WERI-Rb-1 (cell line): ENCODE measurements at places on chromosomes 12 and 14.
A peak's percentile ranks its signal among the peaks of the same experiment; 100 is the strongest.

DNA sequence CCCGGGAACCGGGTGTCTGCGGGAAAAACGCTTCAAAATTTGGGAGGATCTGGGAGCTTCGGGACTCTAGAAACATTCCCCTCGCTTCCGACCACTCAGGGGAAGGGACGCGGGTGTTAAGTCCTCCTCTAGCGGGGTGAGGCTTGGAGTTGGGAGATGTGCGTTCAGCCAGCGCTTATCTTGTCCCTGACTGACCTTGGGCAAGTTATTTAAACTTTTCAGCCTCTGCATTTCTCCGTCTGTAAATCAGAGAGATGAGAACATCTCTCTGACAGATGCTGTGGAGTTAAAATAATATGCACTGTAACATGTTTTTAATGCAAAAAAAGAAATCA, 76.9 kb upstream of the ANO4 start:
- DNase-seq = no peak

- no peak for DNase-seq
These were observed 49.8 kb downstream of the TRPV4 start for GRCh38 chr12:109783135-109783964.

DNA sequence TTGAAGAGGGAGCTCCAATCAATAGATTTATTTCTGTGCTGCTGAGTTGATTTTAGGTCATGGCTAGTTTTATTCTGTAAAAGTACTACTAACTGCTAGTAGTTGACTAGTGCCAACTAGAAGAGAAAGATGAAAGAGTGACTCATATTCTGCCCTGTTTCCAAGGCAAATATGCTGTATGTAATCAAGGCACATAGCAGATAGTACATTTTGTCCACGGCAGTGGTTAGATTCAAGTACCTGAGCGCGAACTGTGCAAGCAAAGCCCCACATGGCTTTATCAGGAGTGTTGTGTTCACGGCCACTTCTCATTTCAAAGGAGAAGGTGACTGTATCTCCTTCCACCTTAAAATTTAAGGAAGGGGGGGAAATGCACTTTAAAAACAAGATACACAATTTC, 126.8 kb downstream of the TRAFD1 start:
- DNase-seq = no peak

DNA sequence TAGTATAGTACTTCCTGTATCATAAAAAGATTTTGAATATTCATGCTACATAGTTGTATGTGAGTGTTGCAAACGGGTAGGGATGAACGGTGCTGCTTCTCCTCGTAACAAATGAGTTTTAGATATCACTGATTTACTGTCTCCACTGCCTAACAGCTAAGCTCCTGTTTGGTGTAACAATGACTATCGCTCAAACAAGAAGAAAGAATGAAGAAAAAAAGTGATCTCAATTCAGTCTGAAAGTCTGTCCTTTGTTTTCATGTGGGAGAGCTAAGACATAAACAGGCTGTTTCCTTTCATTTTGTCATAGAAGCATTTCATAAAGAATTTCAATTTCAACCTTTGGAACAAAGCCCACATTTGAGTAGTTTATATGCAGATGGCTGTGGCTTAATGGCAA, 26.1 kb upstream of the RTRAF start:
- DNase-seq = no peak

DNA sequence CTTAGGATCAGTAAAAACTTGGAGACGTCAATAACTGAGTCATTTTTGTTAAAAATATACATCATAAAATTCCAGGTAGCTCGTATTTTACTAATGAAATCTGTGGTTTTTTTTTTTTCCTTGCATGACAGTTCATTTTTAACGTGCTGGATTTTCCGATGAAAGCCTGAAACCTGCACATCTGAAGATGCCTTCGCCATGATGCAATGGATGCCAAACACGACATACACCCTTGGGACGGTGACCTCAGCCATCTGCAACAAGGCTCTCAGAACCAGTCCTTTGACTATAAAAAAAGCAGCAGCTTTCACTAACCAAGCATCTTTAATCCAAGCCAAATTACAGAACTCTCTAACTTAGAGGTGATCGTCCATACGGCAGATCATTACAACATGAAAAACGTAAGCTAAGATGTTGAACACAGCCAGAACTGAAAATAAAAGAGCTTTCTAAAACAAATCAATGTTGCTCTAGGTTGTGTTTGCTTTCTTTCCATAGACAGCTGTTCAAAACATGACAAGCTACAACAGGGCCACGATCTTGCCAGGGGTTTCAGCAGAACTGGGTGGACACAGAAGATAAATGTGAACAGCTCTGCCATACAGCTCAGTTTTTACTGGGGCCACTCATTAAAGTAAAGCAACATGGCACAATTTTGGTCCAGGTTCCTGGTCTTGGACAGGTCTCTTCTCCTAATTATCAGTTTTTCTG, 7.8 kb downstream of the NIN start:
- DNase-seq = no peak

GRCh38 chr12:87795555-87795954, 233.6 kb downstream of the C12orf50 start:
- DNase-seq = no peak

GRCh38 chr14:97264516-97265230, 467.5 kb downstream of the VRK1 start:
- DNase-seq = no peak

DNA sequence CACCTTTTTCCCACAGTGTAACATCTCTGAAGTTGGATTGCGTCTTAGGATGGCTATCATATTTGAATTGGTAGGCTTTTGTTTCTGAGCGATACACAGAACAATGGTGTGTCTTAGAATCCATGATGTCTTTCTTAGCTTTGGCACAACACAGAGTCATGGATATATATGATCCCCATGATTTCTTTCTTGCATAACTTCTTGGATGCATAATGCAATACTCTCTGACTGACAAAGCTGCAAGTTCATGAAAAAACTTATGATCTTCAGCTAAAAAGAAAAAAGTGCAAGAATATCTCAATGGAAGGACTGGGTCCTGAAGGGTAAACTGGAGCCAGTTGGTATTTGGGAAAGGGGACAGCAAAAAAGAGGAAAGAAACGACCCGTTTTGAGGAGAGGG, 48.1 kb downstream of the VWF start:
- DNase-seq = no peak

DNA sequence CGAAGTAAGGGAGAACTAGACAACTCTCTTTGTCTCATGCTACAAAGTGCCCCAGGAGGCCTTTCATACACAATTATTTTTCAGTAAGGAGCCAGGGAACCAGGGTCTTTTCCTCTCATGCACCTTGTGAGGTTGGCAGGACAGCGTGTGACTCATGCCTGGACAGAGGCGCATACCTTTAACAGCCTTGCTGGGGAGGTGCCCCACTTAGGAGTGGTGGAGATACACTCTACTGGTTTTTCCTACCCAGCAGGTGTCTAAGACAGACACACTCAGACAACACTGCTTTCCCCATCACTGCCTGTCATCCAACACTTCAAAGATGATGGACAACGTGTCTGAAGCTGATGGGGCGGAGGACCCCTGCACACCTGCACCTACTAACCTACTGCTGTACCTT, 49.1 kb downstream of the B4GALNT3 start:
- DNase-seq = no peak

DNA sequence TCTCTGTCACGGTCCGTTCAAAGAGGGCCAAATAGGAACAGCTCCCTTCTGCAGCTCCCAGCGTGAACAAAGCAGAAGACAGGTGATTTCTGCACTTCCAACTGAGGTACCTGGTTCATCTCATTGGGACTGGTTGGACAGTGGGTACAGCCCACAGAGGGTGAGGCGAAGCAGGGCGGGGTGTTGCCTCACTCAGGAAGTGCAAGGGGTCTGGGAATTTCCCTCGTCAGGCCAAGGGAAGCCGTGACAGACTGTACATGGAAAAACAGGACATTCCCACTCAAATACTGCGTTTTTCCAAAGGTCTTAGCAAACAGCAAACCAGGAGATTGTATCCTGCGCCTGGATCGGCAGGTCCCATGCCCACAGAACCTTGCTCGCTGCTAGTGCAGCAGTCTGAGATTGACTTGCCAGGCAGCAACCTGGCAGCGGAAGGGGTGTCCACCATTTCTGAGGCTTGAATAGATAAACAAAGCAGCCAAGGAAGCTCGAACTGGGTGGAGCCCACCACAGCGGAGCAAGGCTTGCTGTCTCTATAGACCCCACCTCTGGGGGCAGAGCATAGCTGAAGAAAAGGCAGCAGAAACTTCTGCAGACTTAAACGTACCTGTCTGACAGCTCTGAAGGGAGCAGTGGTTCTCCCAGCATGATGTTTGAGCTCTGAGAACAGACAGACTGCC, 22.7 kb downstream of the SLC38A1 start:
- DNase-seq = no peak

DNA sequence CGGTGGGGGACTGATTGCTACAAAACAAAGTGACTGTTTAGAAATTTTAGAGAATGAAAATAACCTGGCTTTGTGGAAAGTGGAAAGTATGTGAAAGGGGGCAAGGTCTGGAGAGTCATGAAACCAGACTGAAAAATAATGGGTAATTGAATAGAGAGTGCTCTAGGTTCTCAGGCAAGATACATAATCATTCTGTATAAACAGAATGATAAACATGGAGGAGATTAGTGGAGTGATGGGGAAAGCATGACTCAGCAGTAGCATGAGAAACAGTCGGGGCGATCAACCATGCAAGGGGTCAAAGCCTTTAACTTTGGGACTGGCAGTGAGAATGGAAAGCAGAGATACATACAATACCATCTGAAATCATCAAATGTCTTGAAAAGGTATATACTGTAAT, 332.5 kb downstream of the CCER1 start:
- DNase-seq = peak; percentile 6

- no peak for DNase-seq
These were observed 3.0 kb downstream of the ARG2 start for GRCh38 chr14:67622675-67623074.

DNA sequence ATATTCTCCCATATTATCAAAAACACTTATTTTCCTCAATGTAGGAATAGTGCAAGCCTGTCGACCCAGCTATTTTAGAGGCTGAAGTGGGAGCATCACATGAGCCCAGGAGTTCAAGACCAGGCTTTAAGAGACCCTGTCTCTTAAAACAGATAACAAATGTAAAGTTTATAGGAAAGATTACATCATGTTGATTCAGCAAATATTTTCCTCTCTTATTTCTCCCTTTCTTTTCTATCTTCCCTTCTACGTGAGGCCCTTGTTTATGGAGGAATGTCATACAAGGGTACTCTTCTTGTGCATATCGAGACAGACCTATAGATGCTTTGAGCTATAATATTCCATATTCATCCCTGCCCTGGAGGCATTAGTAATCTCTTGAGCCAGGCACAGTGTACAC, 36.5 kb upstream of the FGD4 start:
- no peak for DNase-seq

GRCh38 chr12:123957196-123957595, 15.4 kb downstream of the CCDC92 start:
- no peak for DNase-seq

DNA sequence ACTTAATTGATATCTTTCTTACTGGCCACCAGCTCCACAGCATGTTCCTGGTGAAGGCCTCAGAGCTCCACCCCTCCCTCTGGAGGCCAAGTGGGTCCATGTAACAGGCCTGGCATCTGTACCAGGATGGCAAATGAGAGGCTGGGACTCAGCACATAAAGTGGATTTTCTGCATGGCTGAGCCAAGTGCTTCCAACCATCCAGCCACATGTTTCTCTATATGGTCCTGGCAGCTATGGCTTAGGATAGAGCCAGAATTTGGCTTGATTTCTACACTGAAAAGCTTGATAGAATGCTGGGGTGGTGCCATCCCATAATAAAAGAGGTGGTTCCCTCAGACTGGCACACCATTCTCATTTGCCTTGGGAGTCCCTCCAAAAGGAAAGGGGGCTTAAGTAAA, 94.1 kb downstream of the PAX9 start:
- no peak for DNase-seq

GRCh38 chr14:21048638-21049037, 6.5 kb downstream of the RNASE7 start:
- no peak for DNase-seq

DNA sequence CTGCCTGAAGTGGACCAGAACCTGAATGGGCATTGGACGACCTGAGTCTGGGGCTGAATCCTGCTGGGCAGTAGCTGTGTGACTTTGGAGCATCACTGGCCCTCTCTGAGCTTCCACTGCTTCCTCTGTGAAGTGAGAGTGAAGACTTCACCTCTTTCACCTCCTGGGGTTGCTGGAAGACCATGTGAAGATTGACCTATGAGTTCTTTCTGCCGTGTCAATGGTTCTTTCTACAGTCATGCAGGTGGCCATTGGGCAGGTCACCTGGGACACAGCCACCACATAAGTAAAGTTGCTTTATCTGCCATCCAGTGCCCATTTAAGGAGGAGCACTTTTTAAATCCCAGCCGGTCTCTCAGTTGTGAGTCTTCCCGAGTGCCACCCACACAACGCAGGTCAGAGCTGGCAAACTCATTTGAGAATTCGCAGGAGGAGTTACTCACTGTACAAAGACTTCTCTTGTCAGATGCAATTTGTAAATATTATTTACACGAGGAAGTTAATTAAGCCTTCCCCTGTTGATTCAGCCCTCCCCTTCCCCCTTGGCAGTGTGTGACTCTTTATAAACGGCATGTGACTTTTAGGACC, 74.8 kb upstream of the TCL1B start:
- no peak for DNase-seq

GRCh38 chr12:115910057-115910456, 367.4 kb downstream of the MED13L start:
- DNase-seq = peak; percentile 73

GRCh38 chr12:119959435-119959834, 29.6 kb upstream of the BICDL1 start:
- DNase-seq = no peak

GRCh38 chr14:99214701-99215100, 57.3 kb downstream of the BCL11B start:
- no peak for DNase-seq

DNA sequence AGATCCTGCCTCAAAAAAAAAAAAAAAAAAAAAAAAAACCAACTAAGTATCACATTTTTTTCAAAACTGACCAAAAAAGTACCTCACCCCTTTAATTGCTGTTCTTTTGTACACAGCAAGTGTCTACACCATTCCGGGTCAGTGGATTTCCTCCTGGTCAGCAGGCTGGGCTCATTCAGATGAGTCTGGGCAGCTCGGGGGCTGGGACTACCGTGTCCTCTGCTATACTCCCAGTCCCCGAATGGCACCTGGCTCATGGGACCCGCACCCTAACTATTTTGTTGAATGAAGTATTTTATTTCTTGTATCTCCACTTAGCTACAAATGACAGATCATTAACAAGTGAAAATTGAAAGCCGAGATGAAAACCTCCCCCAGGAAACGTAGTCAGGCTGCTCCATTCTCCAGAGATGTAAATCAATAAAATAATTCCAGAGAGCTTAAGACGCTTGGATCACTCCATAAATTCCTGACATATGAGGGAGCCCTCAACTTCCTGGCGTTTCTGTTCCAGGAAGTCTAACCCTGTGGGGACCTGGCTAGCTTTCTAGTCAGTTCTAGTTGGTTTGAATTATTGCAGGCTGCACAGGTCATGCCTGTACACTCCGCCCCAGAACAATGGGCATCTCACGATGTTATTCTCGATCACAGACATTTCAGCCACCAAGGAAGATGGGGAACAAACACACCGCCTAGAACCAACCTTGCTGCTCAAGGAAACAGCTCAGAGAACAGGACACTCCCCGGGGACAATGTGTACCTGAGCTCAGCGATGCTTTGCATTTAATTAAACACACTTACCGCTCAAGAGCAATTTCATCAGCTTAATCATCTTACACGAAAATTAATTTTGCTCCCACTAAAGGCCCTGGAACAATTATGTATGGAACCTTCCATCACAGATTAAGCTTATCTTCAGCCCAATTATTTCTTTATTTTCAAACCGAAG, 76.3 kb downstream of the RIMBP2 start:
- no peak for DNase-seq
